Frontal cortex (tissue), 4 donors: ENCODE measurements at places on chromosomes 7 and 10.

DNA sequence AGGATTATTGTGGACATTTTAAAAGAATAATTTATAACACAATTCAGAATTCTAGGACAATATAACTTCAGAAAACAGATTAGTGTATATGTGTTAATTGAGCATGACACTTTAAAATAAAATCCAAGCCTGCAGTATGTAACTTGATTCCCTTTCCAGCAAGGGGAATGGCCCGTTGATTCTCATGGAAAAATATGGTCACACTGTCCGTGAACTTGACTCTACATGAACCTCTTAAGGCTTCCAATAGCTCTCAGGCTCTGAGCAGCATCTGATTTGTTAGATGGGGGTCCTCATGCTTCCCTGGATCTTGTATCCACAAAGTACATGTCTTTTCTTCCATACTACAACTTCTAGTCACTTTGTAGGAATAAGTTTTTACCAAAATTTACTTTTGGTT lies 85.5 kb upstream of the AKR1E2 start:
- no peak for DNase-seq

DNA sequence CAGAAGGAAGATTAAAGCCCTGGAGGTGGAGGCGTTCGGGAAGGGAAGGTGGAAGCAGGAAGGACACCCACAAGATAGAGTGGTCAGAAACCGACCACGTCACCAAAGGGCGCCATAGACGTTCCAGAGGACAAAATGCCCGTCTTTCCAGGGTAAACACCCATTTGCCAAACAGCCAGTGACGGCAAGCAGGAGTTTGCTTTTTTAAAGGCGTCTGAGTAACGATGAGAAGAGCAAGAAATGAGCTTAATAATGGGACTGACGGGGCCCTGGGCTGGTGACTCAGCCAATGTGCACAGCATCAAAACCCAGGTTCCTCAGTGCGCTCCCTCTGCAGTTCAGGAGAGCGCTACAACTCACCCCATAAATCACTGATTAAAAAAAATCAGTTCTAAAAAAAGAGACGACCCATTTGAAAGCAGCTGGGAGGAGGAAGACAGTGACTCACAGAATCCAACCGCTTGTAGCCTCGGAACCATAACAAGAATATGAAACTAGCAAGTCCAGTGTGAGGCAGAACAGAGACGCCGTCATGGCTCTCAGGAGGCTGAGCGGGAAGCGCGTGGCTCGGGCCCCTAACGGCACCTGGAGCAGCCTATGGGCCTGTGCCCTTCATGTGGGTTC lies 5.9 kb downstream of the DIP2C start:
- no peak for DNase-seq

GRCh38 chr7:142733271-142733670 lies 16.0 kb upstream of the PRSS1 start:
- DNase-seq, result no peak

DNA sequence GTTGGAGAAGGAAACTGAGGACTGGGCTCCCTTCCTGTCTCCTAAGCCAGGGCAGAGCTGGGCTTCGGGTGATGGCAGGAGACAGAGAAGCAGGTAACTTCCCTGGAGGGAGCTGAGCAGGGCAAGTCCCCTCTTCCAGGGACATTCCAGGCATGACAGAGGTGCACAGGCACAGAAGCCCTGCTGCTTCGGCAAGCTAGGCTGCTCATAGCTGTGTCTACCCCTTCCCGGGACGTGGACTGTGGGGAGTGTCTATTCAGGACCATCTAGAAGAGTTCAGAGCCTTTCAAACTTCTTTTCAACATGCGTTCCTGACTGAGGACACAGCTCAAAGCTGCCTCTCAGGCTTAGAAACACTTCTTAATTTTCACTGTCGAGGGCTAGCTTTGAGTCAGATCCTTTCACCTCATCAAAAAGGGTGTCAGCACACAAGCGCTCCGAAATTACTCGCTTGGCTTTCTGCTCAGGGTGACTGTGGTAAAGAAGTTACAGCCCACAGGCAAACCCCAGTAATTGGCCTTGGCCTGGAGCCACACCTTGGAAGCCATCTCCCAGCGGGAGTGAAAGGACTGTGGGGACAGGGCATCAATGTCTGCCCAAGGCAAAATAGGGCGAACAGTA lies 63.7 kb upstream of the STEAP1B start:
- DNase-seq, result no peak

- DNase-seq, result no peak
Measured at GRCh38 chr10:3231951-3232730, 59.6 kb upstream of the PITRM1 start.

GRCh38 chr10:87596351-87596750 lies 63.3 kb upstream of the PAPSS2 start:
- DNase-seq, result no peak

DNA sequence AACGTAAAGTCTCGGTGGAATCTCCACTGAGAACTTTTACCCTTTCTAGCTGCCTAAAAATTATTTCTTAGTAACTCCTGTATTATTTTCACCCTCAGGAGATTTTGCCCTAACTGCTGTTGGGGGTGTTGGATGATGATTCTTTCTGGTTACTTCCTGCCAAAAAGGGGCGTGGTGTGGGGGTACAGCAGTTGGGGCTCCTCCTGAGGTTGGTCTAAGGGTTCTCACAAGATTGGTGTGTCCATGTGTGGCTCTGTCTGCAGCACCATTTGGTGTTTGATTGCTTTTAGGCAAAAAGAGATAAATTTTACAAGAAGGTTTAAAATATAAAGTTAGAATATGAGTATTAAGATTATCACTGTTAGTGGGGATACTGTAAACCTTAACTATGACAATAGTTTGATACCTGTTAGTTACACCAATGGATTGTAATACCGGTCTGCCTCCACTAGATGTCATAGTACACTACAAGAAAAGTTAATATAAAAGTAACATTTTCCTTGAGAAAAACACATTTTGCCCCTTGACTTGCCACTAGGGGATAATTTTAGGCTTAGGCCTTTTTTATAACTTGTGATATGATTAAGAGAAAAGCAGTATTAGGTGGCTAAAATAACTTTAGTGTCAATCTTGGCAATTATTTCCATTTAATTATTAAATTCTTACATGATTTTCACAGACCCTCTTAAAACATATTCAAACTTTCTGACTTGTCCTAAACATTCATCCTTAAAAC lies 928.7 kb downstream of the IPMK start:
- DNase-seq, result peak; percentile 13

- no peak for DNase-seq
Measured at GRCh38 chr10:60375293-60376004, 14.2 kb downstream of the ANK3 start.

DNA sequence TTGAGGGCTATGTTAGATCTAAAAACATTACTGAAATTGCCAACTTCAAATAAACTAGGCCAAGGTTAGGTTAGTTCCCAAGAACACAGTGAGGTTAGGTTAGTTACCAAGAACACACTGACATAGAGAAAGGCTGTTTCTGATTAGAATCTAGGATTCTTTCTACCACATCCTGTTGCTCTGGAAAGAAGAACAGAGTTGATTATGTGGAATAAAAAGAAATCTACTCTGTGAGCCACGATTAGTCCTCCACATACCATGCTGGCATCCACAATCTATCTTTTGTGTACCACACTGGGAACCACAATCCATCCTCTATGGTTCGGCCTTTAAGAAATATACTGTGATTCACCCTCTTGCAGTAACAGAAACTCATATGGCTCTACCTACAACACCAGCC lies 91.4 kb downstream of the LRRTM3 start:
- DNase-seq, result no peak

DNA sequence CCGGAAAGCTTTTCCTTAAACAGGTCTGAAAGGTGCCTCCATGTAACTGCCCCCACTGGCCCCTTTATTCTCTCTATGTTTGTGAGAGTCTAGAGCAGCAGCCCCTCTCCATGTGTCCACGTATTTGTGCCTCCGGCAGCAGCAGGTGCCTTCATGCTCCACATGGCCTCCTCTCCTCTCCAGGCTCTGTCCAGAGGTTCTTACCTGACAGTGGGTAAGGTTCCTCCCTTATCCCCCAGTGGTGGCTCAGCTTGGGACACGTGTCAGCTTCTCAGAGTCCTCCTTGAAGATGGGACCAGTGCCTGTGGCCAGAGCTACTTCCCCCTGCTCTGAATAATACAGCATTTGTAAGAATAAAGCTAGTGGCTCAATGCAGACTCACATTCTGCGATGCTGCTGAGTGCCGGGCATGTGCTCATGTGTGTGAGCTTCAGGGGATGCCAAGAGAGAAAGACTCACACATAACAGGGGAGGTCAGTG lies 7.9 kb downstream of the CALML3 start:
- DNase-seq, result no peak

DNA sequence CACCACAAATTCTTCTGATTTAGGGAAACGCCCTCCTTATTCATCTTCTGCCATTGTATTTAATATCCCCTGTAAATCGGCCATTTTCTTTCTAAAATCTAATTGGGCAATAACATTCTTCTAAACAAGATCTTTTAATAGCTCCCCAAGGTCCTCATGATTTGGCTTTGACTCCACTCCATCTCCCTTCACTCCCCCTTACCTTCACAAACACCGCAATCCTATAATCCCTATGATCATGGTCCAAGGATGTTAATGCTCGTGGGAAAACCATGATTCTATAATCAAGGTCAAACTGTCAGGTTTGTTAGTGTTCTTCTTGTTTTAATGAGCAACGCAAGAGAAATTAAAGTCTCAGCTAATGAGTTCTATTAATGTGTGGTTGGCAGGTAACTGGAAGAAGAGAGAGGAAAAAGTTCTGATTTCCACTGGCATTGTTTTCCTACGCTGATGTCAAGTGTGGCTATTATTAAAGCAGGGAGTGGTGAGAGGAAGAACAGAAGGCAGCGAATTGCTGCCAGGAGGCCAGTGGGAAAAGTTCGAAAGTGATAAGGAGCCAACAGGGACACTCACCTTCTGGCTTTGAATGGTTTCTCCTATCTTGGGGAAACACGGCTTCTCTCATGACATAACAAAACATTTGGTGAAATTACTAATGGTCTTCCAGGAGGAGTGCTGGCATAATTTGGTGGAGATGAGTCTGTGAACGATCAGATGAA lies 28.1 kb downstream of the LRRC72 start:
- no peak for DNase-seq

GRCh38 chr10:93940881-93941280 lies 47.1 kb downstream of the SLC35G1 start:
- no peak for DNase-seq

GRCh38 chr10:99382176-99382575 lies 48.2 kb downstream of the GOT1 start:
- DNase-seq, result no peak

- DNase-seq, result no peak
Measured at GRCh38 chr7:141362580-141363435, 188.4 kb upstream of the AGK start.
